ENCODE measurements at places on chromosomes 7 and 10.

DNA sequence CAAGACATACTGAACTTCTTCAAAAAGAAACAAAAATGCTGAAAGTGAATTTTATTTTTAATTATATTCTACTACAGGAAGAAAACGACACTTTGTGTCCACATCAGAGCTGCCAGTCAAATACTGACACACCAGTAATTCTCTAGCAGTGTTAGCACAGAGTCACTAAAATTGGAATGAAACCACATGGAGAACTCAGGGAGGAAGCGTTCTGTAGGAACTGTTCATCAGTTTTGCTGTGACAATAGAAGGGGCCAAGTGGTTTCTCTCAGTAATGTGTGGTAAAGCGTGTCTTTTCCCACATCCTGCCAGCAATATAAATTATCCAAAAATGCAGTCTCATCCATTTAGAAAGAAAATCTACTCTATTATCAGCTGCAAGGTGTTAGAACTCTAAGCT is 683.3 kb downstream of the GRM8 start:
- DNase-seq = no peak

GRCh38 chr7:149886018-149886415 is 12.2 kb downstream of the ATP6V0E2 start:
- DNase-seq = no peak

- DNase-seq = no peak
These were observed 109.1 kb upstream of the TNRC18 start for GRCh38 chr7:5532536-5533335.

DNA sequence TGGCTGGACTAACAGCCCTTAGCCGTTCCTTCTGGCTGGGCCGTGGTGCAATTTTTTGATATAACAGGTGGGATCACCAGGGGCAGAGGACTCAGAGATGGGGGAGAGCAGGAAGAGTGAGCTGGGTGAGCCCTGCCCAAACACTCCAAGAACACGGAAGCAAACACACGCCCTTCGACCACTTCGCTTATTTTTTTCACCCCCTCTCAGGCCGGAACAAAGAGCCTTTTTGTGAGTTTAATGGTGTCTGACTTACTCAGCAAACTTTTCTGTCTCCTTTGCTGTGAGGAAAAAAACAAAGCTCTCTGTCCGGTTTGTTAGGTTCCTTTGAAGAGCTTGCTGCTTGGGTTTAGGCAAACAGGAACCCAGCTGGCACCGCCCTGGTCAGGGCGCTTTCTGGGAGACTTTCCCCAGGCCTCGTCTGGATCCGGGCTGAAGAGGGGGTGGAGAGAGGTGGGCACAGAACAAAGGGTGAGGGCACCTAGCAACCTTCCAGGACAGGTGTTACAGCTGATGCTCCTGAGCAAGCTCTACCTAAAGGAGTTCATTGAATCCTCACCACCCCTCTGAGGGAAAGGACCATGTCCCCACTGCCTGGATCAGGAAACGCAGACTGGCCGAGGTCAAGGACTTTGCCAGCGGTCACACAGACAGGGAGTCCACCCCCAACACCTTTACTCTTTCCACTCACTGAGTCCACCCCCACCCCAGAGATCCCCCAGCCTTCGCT is 23.3 kb downstream of the CALML3 start:
- DNase-seq = no peak

GRCh38 chr7:22194658-22195273 is 162.2 kb downstream of the RAPGEF5 start:
- DNase-seq = no peak
